ENCODE measurements at places on chromosomes 7 and 10. TPM values are rescaled to one million over a fixed set of nuclear protein-coding genes. Genes with fewer than 3 reads are reported as not detected.

GRCh38 chr10:60107308-60107976 lies 201.1 kb upstream of the CCDC6 start:
- DNase-seq = no peak

DNA sequence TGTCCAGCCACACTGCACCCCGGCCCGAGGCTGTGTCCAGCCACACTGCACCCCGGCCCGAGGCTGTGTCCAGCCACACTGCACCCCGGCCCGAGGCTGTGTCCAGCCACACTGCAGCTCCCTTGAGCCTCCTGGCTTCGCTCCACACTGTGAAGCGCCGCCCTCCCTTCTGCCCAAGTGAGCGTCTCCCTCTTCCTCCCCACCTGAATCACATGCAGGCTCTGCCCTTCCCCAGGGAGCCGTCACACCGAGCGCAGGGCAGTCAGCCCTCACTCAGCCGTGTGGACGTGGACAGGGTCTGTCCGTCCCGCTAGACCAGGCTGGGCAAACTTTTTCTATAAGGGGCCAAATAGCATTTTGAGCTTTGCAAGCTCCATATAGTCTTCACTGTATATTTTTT lies 27.6 kb downstream of the CFAP46 start:
- DNase-seq = no peak

GRCh38 chr7:26375726-26376174 lies 84.1 kb downstream of the SNX10 start:
- no peak for DNase-seq

- no peak for DNase-seq
These were observed 346.4 kb downstream of the GATA3 start for GRCh38 chr10:8400892-8401291.

DNA sequence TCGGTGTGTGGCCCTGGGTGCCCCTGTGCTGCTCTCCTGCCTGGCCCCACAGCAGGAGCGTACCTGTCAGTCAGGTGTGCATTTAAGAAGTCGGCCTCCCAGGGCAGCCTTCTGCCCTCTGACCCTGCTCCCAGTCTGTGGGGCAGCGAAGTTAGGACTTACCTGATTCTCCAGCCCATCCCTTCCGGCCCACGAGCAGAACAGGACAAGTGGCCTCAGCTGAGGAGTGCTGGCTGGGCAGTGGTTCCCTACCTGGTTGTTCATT lies 24.7 kb downstream of the CTBP2 start:
- DNase-seq = peak; percentile 23

DNA sequence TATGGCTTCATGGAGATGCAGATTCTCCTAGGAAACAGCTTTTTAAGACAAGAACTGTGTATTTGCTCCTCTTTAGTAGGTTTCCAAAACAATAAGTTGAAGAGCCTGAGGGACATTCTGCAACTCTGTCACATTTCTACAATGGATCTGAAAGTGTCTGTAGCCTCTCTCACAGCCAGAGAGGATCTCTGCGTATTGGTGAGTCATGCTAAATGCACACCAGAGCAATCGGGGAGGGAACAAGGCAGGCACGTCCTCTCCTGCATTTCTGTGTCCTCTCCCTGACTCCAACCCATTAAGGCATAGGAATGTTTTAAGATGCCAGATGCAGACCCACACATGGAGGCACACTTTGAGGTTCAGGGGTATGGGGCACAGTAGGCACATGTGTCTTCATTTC lies 1126.4 kb upstream of the GHITM start:
- DNase-seq = no peak

DNA sequence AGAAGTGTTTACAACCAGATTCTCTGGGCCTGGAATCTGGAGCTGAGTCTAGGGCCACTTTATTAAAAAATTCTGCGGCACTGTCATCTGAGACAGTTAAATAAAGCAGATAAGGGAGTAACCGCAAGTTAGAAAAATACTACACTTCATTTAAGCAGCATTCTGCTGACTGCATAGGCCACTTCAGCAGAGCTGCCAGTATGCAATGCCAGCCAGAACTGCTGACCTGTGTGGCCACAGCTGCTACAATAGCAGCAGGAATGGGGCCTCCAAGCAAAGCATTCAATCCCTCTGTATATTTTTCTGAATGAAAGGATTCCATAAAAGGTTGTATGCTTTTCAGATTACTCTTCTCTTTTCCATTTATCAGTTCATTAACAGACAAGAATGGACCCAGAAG lies 136.0 kb downstream of the COL28A1 start:
- DNase-seq = peak; percentile 30

- DNase-seq = no peak
These were observed 49.8 kb downstream of the EPDR1 start for GRCh38 chr7:37970211-37970610.

DNA sequence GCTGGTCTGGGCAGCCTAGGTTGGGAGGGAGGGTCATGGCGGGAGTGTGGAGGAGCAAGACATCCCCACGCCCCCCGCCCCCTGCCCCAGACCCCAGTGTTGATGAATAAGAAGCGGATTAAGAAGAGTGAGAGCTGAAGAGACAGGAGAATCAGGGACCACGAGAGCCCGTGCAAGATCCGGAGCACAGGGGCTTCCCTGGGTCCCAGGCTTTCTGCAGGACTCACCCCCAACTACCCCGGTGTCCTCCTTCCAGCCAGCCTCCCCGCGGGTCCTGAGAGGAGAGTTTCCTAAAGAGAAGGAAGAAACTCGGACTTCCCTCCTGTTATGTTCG lies 20.1 kb downstream of the GHRHR start:
- DNase-seq = no peak

The ALDH18A1 gene
- 25.3 TPM for total RNA-seq

The AKR1D1 gene
- total RNA-seq = not detected
